ENCODE measurements at places on chromosomes 2 and 18.

DNA sequence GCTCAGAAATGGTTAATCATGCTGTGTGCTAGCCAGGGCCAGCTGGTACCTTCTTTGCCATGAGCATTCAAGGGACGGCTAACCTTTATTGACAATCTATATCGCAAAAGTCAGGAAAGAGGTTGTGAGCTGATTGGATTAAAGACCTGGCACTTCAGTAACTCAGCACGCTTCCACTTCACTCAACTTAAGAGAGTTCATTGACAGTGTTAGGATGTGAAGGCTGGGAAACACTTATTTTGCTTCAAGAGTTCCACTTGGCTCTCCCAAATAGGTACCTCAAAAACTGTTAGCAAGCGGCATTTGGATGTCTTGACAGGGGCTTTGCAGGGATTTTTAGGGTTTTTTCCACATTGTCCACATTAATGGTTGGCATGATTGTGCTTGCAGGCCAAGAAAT is 25.1 kb upstream of the TXNDC2 start:
- no peaks in the 10 kb centered on the region for H3K36me3 ChIP-seq
- H3K27me3 ChIP-seq = no peaks in the 10 kb centered on the region
- peaks cover 11% of the 10 kb centered on the region for H3K4me1 ChIP-seq
- H3K27ac ChIP-seq = no peak overlapping the region
- no peak for DNase-seq

- H3K4me1 ChIP-seq = no peaks in the 10 kb centered on the region
- no peak overlapping the region for H3K27ac ChIP-seq
- DNase-seq = no peak
- no peaks in the 10 kb centered on the region for H3K27me3 ChIP-seq
- no peaks in the 10 kb centered on the region for H3K36me3 ChIP-seq
These were observed 65.4 kb upstream of the MMADHC start for GRCh38 chr2:149652926-149653325.

GRCh38 chr2:32572737-32573136 is 55.1 kb upstream of the TTC27 start:
- no peaks in the 10 kb centered on the region for H3K27me3 ChIP-seq
- H3K4me1 ChIP-seq = no peaks in the 10 kb centered on the region
- no peak overlapping the region for H3K27ac ChIP-seq
- H3K36me3 ChIP-seq = no peaks in the 10 kb centered on the region

DNA sequence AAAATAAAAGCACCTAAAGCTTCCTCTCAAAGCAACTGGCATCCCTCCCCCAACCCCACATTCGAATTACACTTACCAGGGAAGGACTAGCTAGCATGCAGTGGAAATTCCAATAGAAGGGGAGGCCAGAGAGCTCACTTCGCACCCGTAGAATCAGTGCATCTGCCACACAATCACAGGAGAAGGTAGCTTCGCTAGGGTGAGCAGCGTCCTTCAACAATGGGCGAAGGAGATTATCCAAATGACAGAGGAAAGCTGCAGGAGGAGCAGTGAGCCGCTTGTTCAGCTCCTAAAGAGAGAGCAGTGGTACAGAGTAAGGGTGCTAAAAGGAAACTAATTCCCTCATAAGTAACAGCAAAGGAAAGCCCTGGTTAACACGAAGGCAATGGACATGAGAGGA is 3.2 kb downstream of the NHEJ1 start:
- no peak overlapping the region for H3K4me3 ChIP-seq
- H3K27ac ChIP-seq = no peak overlapping the region
- H3K4me1 ChIP-seq = no peaks in the 10 kb centered on the region
- no peaks in the 10 kb centered on the region for H3K27me3 ChIP-seq
- no peak for DNase-seq

DNA sequence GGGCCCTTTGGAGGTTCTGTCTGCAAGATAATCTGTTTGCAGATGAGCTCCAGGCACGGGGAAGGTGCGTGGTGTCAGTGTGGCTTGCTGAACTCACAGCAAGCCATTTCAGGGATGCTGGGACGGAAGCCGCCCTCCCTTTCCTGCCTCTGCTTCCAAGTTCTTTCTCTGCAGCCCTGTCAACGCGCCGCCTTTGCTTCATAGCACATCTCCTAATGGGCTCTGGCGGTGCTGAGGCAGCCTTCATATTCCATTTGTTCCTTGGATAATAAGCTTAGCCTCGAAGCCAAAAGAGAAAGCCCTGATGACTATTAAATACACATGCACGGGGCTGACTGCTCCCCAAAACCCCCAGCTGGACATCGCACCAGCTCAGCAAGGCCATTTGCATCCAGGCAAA is 81.7 kb upstream of the TAF1B start:
- peaks cover 41% of the 10 kb centered on the region for H3K4me1 ChIP-seq
- DNase-seq = peak; percentile 79
- H3K27ac ChIP-seq = peak overlapping the region; percentile 76
- H3K4me3 ChIP-seq = no peak overlapping the region
- no peaks in the 10 kb centered on the region for H3K27me3 ChIP-seq
- H3K36me3 ChIP-seq = no peaks in the 10 kb centered on the region

DNA sequence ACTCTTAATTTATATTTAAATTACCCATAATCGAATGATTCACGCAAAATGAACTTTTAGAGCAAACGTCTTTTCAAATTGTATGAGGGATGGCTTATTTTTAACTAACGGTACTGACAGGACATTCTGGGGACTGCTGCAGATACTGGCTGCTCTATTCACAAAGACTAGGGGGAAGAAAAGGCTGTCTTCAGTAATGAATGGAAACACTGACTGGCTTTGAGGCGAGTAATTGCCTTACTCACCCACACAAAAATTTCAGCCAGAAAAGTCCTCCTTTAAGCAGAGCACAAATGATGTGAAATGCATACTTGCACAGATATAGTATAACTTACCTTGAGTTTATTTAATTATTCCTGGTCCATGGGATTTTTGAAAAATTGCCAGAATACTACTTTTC is 852.6 kb downstream of the DPP10 start:
- no peak overlapping the region for H3K27ac ChIP-seq
- no peak for DNase-seq
- no peaks in the 10 kb centered on the region for H3K4me1 ChIP-seq
- H3K36me3 ChIP-seq = no peaks in the 10 kb centered on the region
- H3K4me3 ChIP-seq = no peak overlapping the region
- H3K27me3 ChIP-seq = no peaks in the 10 kb centered on the region

- H3K36me3 ChIP-seq = no peaks in the 10 kb centered on the region
- H3K27me3 ChIP-seq = no peaks in the 10 kb centered on the region
- peaks cover 7% of the 10 kb centered on the region for H3K4me1 ChIP-seq
- H3K4me3 ChIP-seq = no peak overlapping the region
- H3K27ac ChIP-seq = no peak overlapping the region
These were observed 62.2 kb upstream of the RTN4 start for GRCh38 chr2:55112229-55113031.

- H3K4me1 ChIP-seq = no peaks in the 10 kb centered on the region
- no peak overlapping the region for H3K27ac ChIP-seq
- no peaks in the 10 kb centered on the region for H3K36me3 ChIP-seq
These were observed 27.6 kb upstream of the LGALSL start for GRCh38 chr2:64426183-64426952.

- no peak overlapping the region for H3K4me3 ChIP-seq
- no peaks in the 10 kb centered on the region for H3K4me1 ChIP-seq
- H3K27ac ChIP-seq = no peak overlapping the region
- no peak for DNase-seq
- no peaks in the 10 kb centered on the region for H3K36me3 ChIP-seq
These were observed 321.5 kb downstream of the SATB2 start for GRCh38 chr2:199136242-199136641.

DNA sequence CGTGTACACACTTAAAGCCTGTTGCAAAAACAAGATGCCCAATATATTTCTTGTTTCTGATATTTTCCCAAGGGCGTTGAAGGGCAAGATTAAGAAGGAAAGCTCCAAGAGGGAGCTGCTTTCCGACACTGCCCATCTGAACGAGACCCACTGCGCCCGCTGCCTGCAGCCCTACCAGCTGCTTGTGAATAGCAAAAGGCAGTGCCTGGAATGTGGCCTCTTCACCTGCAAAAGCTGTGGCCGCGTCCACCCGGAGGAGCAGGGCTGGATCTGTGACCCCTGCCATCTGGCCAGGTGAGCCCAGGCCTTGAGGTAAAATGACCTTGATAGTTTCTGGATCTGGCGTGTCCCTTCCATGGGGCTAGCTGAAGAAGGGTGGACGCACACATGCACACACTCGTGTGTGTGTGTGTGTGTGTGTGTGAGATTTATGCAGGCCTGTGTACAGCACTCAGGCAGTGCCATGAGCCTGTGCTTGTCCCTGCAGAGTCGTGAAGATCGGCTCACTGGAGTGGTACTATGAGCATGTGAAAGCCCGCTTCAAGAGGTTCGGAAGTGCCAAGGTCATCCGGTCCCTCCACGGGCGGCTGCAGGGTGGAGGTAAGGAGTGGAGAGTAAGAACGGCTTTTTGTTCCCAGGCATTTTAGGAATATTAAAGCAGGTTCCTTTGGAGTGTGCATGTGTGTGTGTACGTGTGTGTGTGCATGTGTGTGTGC is 23.6 kb downstream of the MLPH start:
- no peak overlapping the region for H3K4me3 ChIP-seq
- no peaks in the 10 kb centered on the region for H3K27me3 ChIP-seq
- peaks cover 48% of the 10 kb centered on the region for H3K4me1 ChIP-seq
- no peak overlapping the region for H3K27ac ChIP-seq
- peak; percentile 39 for DNase-seq

DNA sequence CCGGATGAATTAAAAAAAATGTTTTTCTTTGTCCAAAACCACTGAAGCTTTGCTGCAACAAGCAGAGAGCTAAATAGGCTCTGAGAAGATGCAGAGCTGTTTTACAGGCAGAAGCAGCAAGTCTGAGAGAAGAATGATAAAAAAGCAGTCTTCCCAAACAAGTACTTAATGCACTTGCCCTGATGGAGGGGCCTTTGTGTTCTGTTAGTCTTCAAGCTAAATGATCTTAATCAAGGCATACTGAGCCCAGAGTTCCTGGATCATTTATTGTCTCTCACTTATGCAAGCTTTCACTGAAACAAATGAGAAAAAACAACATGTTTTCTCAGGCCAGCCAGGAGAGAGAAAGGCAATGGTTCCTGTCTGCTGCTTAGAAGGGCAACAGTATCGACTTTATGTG is 152.5 kb downstream of the CLIP4 start:
- H3K27ac ChIP-seq = no peak overlapping the region
- H3K36me3 ChIP-seq = no peaks in the 10 kb centered on the region
- H3K4me3 ChIP-seq = no peak overlapping the region
- H3K4me1 ChIP-seq = peaks cover 4% of the 10 kb centered on the region
- DNase-seq = no peak
- no peaks in the 10 kb centered on the region for H3K27me3 ChIP-seq

DNA sequence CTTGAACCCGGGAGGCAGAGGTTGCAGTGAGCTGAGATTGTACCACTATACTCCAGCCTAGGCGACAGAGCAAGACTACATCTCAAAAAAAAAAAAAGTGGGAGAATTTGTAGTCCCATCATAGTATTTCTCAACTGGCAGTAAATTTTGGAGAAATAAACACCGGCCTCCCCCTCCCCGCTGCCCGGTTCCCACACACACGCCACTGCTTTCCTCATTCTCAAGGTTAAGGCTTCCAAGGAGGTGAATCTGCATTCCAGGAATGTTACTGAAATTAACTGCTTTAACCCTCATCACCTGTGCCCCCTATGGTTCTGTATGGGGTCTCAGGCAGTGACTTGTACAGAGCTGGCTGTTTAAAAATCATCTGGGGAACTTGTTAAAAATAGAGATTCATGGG is 49.9 kb downstream of the MRPL35 start:
- H3K27ac ChIP-seq = peak overlapping the region; percentile 68
- H3K4me1 ChIP-seq = peaks cover 20% of the 10 kb centered on the region
- H3K36me3 ChIP-seq = no peaks in the 10 kb centered on the region

- no peaks in the 10 kb centered on the region for H3K27me3 ChIP-seq
- H3K4me1 ChIP-seq = peaks cover 13% of the 10 kb centered on the region
- no peak overlapping the region for H3K27ac ChIP-seq
- H3K4me3 ChIP-seq = no peak overlapping the region
- no peaks in the 10 kb centered on the region for H3K36me3 ChIP-seq
- DNase-seq = no peak
These were observed 44.8 kb upstream of the EHBP1 start for GRCh38 chr2:62660582-62661262.

GRCh38 chr2:206457188-206457634 is 13.9 kb downstream of the ADAM23 start:
- no peaks in the 10 kb centered on the region for H3K27me3 ChIP-seq
- no peak overlapping the region for H3K4me3 ChIP-seq
- no peaks in the 10 kb centered on the region for H3K4me1 ChIP-seq
- H3K36me3 ChIP-seq = no peaks in the 10 kb centered on the region
- DNase-seq = no peak

GRCh38 chr2:168699844-168700417 is 102.5 kb upstream of the NOSTRIN start:
- H3K27ac ChIP-seq = no peak overlapping the region
- H3K27me3 ChIP-seq = no peaks in the 10 kb centered on the region
- H3K4me1 ChIP-seq = peaks cover 7% of the 10 kb centered on the region
- peak; percentile 95 for DNase-seq
- H3K4me3 ChIP-seq = no peak overlapping the region

GRCh38 chr18:54830260-54830659 is 2.0 kb downstream of the RAB27B start:
- no peaks in the 10 kb centered on the region for H3K4me1 ChIP-seq
- no peak overlapping the region for H3K27ac ChIP-seq
- DNase-seq = no peak
- no peak overlapping the region for H3K4me3 ChIP-seq
- H3K27me3 ChIP-seq = no peaks in the 10 kb centered on the region
- H3K36me3 ChIP-seq = no peaks in the 10 kb centered on the region

- H3K4me3 ChIP-seq = no peak overlapping the region
- DNase-seq = no peak
- H3K27ac ChIP-seq = no peak overlapping the region
- H3K27me3 ChIP-seq = no peaks in the 10 kb centered on the region
- peaks cover 22% of the 10 kb centered on the region for H3K4me1 ChIP-seq
These were observed 3.5 kb upstream of the RNU4ATAC start for GRCh38 chr2:121527009-121527682.

- H3K27ac ChIP-seq = no peak overlapping the region
- no peak for DNase-seq
- no peaks in the 10 kb centered on the region for H3K4me1 ChIP-seq
- H3K27me3 ChIP-seq = no peaks in the 10 kb centered on the region
- H3K4me3 ChIP-seq = no peak overlapping the region
These were observed 147.9 kb upstream of the CAVIN2 start for GRCh38 chr2:191994749-191995148.

- no peaks in the 10 kb centered on the region for H3K36me3 ChIP-seq
- no peak overlapping the region for H3K4me3 ChIP-seq
- no peaks in the 10 kb centered on the region for H3K27me3 ChIP-seq
- DNase-seq = no peak
- no peak overlapping the region for H3K27ac ChIP-seq
- H3K4me1 ChIP-seq = peaks cover 12% of the 10 kb centered on the region
These were observed 23.3 kb downstream of the PLEK start for GRCh38 chr2:68388358-68388757.
